ENCODE measurements at places on chromosomes 6 and 20. TPM values are rescaled to one million over a fixed set of nuclear protein-coding genes. Genes with fewer than 3 reads are reported as not detected.
A peak's percentile ranks its signal among the peaks of the same experiment; 100 is the strongest.

GRCh38 chr6:16184129-16184528 lies 54.3 kb upstream of the GMPR start:
- H3K27ac ChIP-seq = no peak overlapping the region
- H3K36me3 ChIP-seq = peaks cover 7% of the 10 kb centered on the region

- H3K4me3 ChIP-seq = no peak overlapping the region
- peaks cover 28% of the 10 kb centered on the region for H3K36me3 ChIP-seq
- H3K4me1 ChIP-seq = peaks cover 4% of the 10 kb centered on the region
- H3K27me3 ChIP-seq = no peaks in the 10 kb centered on the region
- no peak for DNase-seq
Observed at GRCh38 chr6:141501616-141502015, 631.1 kb upstream of the GJE1 start.

The NKX2-2 gene
- total RNA-seq = not detected

GRCh38 chr6:19181211-19181610 lies 656.0 kb upstream of the ID4 start:
- H3K27ac ChIP-seq = no peak overlapping the region
- DNase-seq = no peak
- H3K36me3 ChIP-seq = no peaks in the 10 kb centered on the region
- H3K4me1 ChIP-seq = no peaks in the 10 kb centered on the region
- H3K27me3 ChIP-seq = no peaks in the 10 kb centered on the region

The RIMS4 gene
- not detected for total RNA-seq

DNA sequence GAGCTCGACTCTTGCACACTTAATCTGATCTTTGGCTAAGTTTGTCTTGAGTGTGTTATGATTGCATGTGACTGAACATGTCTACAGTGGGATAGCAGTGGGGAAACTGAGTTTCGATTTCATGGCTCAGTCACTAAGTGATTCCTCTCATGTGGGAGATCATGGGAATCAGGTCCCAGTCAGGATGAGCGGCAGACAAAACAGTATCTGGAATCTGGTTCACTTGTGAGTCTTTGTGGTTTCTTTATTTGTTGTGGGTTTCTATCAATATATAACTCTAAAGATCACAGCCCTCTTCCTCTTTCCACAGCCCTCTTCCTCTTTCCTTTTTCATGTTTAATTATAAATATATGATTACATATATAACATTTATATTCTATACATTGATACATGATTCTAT lies 4.0 kb downstream of the RPP21 start:
- DNase-seq = no peak
- no peak overlapping the region for H3K27ac ChIP-seq
- peaks cover 6% of the 10 kb centered on the region for H3K4me1 ChIP-seq
- H3K36me3 ChIP-seq = peaks cover 17% of the 10 kb centered on the region
- no peaks in the 10 kb centered on the region for H3K27me3 ChIP-seq
- H3K4me3 ChIP-seq = no peak overlapping the region

GRCh38 chr6:105372849-105373182 lies 30.1 kb downstream of the PREP start:
- peaks cover 10% of the 10 kb centered on the region for H3K36me3 ChIP-seq
- H3K27ac ChIP-seq = no peak overlapping the region
- H3K4me3 ChIP-seq = no peak overlapping the region
- H3K4me1 ChIP-seq = peaks cover 2% of the 10 kb centered on the region
- no peak for DNase-seq

GRCh38 chr6:122969999-122970533 lies 26.0 kb upstream of the CLVS2 start:
- no peak overlapping the region for H3K27ac ChIP-seq
- H3K27me3 ChIP-seq = peaks cover 4% of the 10 kb centered on the region
- no peaks in the 10 kb centered on the region for H3K36me3 ChIP-seq
- H3K4me1 ChIP-seq = no peaks in the 10 kb centered on the region
- DNase-seq = no peak

- no peak overlapping the region for H3K27ac ChIP-seq
- peaks cover 90% of the 10 kb centered on the region for H3K27me3 ChIP-seq
- no peaks in the 10 kb centered on the region for H3K36me3 ChIP-seq
- H3K4me1 ChIP-seq = peaks cover 6% of the 10 kb centered on the region
Observed at GRCh38 chr20:59598625-59599310, 5.6 kb upstream of the PHACTR3 start.

The DYNLT2 gene
- 7.2 TPM for total RNA-seq

- no peak for DNase-seq
- H3K27me3 ChIP-seq = no peaks in the 10 kb centered on the region
- H3K36me3 ChIP-seq = peaks cover 32% of the 10 kb centered on the region
- H3K4me1 ChIP-seq = peaks cover 21% of the 10 kb centered on the region
- H3K4me3 ChIP-seq = no peak overlapping the region
- H3K27ac ChIP-seq = no peak overlapping the region
Observed at GRCh38 chr6:24524329-24524728, 29.6 kb downstream of the ALDH5A1 start.

The FAXC gene
- total RNA-seq = not detected

DNA sequence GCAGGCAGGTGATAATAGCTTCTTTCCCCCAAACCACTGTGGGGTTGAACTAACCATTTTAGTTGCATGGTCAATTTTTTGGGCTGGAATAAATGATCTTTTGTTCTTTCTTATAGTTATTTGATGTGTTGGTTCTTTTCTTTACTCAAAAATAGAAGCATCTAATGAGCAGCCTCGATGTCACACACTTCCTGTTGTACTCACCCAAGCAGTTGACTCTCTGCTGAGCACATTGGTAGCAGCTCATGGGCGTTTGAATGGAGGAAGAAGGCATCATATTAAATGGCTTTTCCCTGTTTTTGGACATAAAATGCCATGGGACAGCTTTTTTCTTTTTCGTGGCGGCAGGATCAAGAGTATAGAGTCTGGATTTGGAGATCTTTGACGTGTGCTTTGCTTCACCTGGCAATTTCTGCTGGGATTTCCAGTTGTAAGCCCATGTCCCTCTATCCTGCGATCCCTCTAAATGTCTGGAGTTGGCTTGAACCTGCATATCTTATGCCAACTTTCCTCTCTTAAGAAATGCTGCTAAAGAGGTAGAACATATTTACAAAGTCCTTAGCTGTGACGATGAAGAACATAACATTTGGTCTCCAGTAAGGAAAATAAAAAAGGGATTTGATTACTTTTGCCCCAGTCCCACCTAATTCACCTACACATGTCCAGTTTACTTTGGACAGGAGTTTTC lies 268.3 kb downstream of the PRL start:
- H3K36me3 ChIP-seq = peaks cover 2% of the 10 kb centered on the region
- no peak overlapping the region for H3K27ac ChIP-seq
- DNase-seq = no peak
- no peaks in the 10 kb centered on the region for H3K27me3 ChIP-seq
- H3K4me3 ChIP-seq = no peak overlapping the region

DNA sequence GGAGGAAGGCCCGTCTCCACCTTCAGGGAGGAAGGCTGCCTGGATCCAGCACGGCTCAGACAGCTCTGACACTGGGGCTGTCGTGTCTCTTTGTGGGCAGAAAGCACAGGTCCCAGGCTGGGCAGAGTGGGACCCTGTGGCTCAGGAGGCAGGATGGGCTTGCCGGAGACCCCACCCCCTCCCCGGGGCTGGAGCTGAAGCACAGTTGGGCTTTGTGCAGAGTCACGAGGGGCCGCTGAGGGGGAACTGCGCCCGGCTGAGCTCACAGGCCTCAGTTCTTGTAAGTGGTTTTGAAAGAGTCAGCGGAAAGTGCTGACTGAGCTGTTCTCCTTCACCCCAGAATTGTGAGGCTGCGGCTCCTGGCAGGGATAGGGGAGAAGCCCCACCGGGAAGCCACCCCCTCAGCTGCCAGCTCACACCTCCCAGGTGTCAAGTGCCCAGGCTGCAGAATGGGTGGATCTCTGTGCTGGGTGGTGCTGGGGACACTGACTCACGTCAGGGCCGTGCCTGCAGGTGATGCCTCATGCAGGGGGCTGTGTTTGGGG lies 145.5 kb upstream of the RNF24 start:
- no peaks in the 10 kb centered on the region for H3K36me3 ChIP-seq
- peaks cover 2% of the 10 kb centered on the region for H3K27me3 ChIP-seq
- DNase-seq = no peak
- no peak overlapping the region for H3K27ac ChIP-seq
- H3K4me1 ChIP-seq = peaks cover 20% of the 10 kb centered on the region

GRCh38 chr6:44854712-44855443 lies 467.4 kb downstream of the CDC5L start:
- no peaks in the 10 kb centered on the region for H3K27me3 ChIP-seq
- H3K4me1 ChIP-seq = peaks cover 49% of the 10 kb centered on the region
- DNase-seq = no peak
- peaks cover 19% of the 10 kb centered on the region for H3K36me3 ChIP-seq

DNA sequence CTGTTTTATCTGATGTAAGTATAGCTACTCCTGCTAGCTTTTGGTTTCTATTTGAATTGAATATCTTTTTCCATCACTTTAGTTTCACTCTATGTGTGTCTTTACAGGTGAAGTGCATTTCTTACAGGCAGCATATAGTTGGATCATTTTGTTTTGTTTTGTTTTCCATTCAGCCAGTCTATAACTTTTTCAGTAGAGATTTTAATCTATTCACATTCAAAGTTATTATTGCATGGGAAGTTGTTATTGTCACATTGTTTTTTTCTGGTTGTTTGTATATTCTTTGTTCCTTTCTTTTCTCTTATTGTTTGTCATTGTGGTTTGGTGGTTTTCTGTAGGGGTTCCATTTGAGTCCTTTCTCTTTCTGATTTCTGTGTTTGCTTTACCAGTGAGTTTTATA lies 151.2 kb downstream of the PDE10A start:
- H3K27ac ChIP-seq = no peak overlapping the region
- no peak for DNase-seq
- no peak overlapping the region for H3K4me3 ChIP-seq

DNA sequence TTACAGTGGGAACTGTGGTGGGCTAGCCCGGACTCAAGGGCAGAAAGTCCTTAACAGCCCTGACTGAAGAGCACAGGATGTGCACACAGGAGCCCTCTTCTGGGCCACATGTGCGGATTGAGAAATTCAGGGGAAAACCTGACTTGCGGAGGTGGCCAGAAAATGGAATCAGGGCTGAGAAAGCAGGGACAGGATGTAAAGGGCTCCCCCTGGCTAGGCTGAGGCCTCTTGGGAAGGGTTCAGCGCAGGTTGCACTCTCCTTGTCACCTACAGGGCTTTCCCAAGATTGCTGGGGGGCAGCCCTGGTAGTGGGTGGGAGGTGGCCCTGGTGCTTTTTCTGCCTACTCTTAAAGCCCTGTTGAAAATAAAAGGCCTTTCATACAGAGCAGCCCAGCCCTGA lies 251.2 kb downstream of the SLC24A3 start:
- no peaks in the 10 kb centered on the region for H3K27me3 ChIP-seq
- no peak for DNase-seq
- no peaks in the 10 kb centered on the region for H3K4me1 ChIP-seq
- H3K4me3 ChIP-seq = no peak overlapping the region
- no peak overlapping the region for H3K27ac ChIP-seq

DNA sequence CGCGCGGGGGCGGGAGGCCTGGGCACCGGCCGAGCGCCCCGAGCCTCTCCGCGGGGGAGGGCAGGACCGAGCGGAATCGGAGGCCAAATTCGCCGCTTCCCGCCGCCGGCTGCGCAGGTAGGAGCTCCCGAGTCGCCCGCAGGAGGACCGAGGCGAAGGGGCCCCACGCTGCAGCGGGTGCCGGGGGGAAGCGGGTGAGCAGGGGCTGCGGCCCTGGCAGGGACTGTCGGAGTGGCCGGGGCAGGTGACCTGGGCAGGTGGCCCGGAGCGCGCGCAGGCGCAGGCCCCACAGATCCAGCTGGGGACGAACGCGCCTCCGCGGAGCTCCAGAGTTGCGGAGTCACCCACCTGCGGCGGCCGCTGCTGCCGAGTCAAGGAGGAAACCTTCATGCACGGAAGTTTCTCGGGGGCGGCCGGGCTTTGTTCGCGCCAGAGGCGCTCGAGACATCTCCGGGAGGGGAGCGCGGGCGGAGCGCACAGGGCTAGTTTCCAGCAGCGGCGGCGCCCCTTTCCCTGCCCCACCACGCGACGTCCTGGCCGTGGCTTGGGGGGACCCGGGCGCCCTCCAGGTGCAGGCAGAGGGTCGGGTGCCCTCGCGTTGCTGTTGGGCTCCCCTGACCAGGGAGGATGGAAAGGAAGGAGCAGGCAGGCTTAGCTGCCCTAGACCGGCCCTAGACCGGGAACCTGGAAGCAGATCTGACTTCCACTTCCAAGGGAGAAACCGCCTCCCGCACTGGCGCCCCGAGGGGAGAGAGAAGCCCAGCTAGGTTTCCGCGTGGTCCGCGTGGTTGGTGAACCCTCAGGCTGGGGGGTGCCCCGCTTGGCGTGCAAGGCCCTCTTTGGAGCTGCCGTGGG lies 590 bp downstream of the SLCO4A1 start:
- DNase-seq = peak; percentile 54
- H3K4me1 ChIP-seq = peaks cover 19% of the 10 kb centered on the region
- H3K27me3 ChIP-seq = no peaks in the 10 kb centered on the region
- H3K27ac ChIP-seq = no peak overlapping the region
- H3K36me3 ChIP-seq = no peaks in the 10 kb centered on the region
- H3K4me3 ChIP-seq = peak overlapping the region; percentile 45

GRCh38 chr6:168367285-168367751 lies 47.7 kb upstream of the DACT2 start:
- peaks cover 3% of the 10 kb centered on the region for H3K4me1 ChIP-seq
- H3K36me3 ChIP-seq = no peaks in the 10 kb centered on the region
- no peak overlapping the region for H3K4me3 ChIP-seq
- no peak for DNase-seq

DNA sequence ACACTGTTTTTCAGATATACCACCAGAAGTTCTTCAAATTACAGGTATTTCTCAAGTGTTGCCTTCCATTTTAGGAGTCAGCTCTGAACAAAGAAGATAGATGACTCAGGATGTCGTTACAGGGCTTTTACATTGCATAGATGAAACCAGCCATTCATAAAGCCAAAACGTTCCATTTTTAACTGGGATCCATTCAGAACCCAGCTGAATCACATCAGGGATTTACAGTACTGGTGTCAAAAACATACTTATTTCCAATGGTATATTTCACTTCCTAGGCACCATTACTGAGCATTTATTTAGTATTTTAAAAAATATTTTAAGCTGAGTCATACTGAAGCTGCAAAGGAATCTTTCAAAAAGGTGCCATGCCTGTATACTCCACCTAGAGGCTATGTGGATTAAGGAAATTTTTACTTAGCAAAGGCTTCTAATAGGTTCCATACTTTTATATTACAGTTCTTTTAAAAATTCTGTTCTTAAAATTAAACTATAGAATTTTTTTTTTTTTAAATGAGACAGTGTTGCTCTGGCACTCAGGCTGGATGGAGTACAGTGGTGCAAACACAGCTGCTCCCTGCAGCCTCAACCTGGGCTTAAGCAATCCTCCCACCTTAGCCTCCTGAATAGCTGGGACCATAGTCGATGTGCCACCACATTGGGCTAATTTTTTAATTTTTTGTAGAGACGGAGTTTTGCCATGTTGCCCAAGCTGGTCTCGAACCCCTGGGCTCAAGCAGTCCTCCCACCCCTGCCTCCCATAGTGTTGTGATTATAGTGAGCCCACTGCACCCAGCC lies 2.6 kb downstream of the ASF1A start:
- DNase-seq = peak; percentile 39
- peak overlapping the region; percentile 64 for H3K4me3 ChIP-seq
- H3K4me1 ChIP-seq = peaks cover 66% of the 10 kb centered on the region
- H3K27ac ChIP-seq = peak overlapping the region; percentile 79

DNA sequence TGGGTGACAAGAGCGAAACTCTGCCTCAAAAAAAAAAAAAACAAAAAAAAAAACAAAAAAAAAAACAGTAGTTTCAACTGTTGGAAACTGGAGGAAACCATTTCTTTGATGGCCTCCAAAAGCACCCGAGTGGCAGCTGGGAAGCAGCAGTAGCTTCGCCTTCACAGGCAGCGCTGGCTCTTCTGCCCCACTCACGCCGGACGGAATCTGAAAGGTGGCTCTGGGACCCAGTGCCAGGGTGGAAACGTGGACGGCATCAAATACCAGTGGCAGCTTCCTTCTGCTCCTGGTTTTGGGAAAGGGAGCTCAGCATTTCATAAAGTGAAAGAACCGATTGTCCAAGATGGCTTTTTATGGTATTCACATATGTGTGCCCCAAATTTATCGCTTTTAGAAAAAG lies 159.4 kb downstream of the SMOC2 start:
- H3K4me1 ChIP-seq = no peaks in the 10 kb centered on the region
- H3K4me3 ChIP-seq = no peak overlapping the region
